Upper lobe of right lung (tissue), 1 donor: ENCODE measurements at places on chromosomes 6 and 20. TPM values are rescaled to one million over a fixed set of nuclear protein-coding genes. Genes with fewer than 3 reads are reported as not detected.

- H3K4me1 ChIP-seq, result peaks cover 5% of the 10 kb centered on the region
- H3K36me3 ChIP-seq, result no peaks in the 10 kb centered on the region
- DNase-seq, result no peak
- H3K27ac ChIP-seq, result no peak overlapping the region
These were observed 12.9 kb upstream of the EZR start for GRCh38 chr6:158832026-158832425.

DNA sequence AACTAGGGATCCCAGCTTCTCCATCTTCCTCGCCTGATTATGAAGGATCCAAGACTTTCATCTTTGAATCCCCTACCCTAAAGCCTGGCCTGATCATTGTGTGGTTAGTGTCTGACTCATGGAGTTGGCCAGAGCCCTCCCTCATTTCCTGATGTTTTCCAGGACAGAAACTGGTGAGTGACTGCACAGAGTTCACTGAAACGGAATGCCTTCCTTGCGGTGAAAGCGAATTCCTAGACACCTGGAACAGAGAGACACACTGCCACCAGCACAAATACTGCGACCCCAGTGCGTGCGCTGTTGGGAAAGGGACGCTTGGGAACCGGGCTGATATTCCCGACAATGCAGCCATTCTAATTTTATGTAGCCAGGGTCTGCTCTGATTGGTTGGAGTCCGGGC is 4.0 kb downstream of the CD40 start:
- peaks cover 25% of the 10 kb centered on the region for H3K4me1 ChIP-seq
- DNase-seq, result no peak
- no peak overlapping the region for H3K4me3 ChIP-seq
- no peaks in the 10 kb centered on the region for H3K27me3 ChIP-seq

DNA sequence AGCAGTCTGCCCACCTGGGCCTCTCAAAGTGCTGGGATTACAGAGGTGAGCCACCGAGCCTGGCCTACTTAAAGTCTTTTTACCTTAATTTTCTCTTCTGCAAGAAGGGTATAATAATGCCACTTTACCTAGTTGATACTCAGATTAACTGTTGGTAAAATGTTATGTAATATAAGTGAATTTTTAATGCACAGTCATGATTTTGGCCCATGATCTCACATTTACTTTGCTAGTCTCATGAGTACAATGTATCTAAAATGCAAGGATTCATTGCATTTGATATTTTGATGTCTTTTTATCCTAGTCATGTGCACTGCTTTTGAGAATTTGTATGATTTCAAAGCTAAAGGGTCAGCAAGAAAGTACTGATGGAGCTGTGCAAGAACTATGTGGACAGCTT is 13.1 kb downstream of the DNAH8 start:
- H3K27ac ChIP-seq, result no peak overlapping the region
- H3K36me3 ChIP-seq, result no peaks in the 10 kb centered on the region
- no peak for DNase-seq
- peaks cover 6% of the 10 kb centered on the region for H3K4me1 ChIP-seq

DNA sequence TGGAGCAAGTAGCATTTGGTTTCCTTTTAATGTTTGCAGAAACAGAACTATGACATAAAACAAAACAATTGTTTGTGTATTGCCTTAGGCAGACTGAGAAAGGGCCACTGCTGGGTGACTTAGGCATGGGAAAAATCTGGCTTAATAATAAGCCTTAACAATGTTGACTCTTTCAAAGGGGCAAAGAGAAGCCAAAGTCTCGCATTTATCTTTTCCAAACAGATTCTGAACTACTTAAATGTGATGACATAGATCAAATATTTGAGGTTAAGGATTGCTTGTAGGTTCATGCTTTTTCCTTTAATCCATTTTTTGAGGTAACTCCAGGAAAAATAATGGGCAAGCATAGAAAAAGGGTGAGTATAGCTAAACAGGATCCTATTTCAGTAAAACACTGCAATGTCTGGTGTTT is 39.6 kb downstream of the ADAT2 start:
- no peak overlapping the region for H3K4me3 ChIP-seq
- DNase-seq, result no peak
- no peaks in the 10 kb centered on the region for H3K27me3 ChIP-seq
- no peak overlapping the region for H3K27ac ChIP-seq
- no peaks in the 10 kb centered on the region for H3K36me3 ChIP-seq

GRCh38 chr6:9628819-9629218 is 786.1 kb downstream of the TFAP2A start:
- H3K4me3 ChIP-seq, result no peak overlapping the region
- no peak for DNase-seq
- H3K4me1 ChIP-seq, result no peaks in the 10 kb centered on the region
- H3K27me3 ChIP-seq, result no peaks in the 10 kb centered on the region
- no peaks in the 10 kb centered on the region for H3K36me3 ChIP-seq

Gene SYCP2
- 1.9 TPM for total RNA-seq

Gene TUBB2B
- total RNA-seq, result 0.46 TPM

Gene TBXT
- not detected for total RNA-seq

Gene SLC26A8
- 0.52 TPM for total RNA-seq

Gene SLC17A1
- not detected for total RNA-seq

Gene ARMH2
- not detected for total RNA-seq
